Gastrocnemius medialis (tissue), 4 donors: ENCODE measurements at places on chromosomes 13 and 19. TPM values are rescaled to one million over a fixed set of nuclear protein-coding genes. Genes with fewer than 3 reads are reported as not detected.

DNA sequence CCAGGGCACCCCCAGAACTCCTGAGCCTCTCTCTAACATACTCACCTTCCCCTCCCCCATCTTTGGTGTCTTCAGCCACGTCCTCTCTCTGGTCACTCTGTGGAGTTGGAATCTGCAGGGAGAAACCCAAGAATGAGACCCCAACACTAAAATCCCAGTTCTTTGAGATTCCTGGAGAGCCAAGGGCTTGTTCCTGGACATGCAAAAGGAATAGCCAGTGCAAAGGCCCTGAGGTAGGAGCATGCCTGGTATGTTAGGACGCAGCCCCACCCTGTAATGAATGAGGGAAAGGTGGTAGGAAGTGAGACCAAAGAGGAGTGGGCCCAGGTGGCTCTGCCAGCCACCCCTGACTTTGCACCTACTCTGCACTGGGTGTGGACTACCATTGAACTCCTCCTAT, 2.4 kb upstream of the LPAR2 start:
- DNase-seq: no peak

GRCh38 chr19:57099199-57099661, 20.6 kb upstream of the USP29 start:
- DNase-seq: no peak

DNA sequence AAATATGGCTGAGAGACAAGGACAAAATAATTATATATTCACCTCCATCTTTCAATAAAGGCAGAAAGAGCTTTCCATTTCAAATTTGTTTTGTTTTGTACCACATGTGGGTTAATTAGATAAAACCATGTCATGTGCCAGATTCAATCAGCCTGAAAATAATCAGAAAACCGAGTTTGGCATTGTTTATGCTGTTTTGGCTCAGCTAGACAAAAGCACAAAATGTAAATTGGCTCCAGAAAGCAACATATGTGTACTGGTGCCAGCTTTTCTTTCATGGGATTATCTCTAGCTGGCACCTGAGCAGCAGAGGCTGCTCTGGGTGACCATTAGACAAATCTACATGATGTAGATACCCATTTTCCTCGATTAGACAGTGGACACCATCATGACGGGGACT, 9.2 kb upstream of the DNAJC15 start:
- no peak for DNase-seq

DNA sequence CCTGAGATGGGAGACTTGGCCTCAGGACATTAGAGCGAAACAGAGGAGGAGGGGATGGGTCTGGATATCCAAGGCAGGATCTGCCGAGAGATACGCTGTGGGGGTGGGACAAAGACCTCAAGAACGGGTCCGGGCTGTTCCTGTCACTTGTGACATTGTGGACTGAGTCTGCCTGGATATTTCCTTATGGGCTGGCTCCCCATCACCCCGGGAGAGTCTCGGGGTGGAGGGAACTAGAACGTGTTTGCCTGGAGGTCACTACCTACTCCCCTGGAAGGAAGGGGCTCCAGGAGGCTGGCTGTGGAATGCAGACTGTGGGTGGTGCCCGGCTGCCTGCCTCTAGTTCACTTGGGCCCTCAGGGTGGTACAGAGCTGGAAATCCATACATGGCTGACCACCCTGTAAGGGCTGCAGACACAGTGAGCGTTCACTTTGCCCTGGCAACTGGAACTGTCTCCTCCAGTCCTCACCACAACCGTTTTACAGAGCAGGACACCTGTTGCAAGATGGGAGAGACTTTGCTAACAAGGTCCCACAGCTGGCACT, 26.4 kb downstream of the DNM2 start:
- DNase-seq: no peak

DNA sequence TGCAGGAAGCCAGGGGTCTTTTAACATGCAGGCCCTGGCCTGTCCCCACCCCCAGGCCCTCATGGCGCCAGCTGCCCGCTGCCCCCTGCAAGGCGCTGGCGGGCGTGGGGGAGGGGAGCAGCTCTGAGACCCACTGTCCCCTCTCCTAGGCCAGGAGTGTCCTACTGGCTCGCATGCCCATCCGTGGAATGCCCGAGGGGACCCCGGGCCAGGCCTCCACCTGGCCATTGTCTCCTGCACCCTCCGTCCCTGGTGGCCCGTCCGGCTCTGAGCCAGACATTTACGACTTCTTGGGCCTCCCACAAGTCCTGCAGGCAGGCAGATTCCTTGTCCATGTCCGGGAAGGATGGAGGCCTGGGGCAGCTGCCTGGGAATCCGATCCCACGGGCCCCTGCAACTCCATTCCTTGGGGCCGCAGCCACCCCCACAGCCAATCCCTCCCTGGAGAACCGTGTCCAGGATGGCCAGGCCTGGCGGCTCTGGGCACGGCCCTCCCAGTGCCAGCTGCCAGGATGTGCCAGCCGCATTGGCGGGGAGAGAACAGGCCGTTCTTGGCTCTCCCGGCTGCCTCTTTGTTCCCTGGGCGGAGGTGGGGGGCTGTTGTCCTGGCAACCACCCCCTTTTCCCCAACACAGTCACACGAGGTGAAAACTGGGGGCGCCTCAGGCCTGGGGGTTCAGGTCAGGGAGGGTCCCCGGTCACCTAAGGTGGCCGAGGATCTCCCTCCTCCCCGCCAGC, 10.5 kb upstream of the PLIN3 start:
- peak; percentile 80 for DNase-seq

The CLDN10 gene
- not detected for total RNA-seq

The ZNF486 gene
- total RNA-seq: 0.15 TPM

The CEACAM16 gene
- total RNA-seq: not detected

The ERICH6B gene
- not detected for total RNA-seq

The MUC16 gene
- not detected for total RNA-seq

The GNG7 gene
- total RNA-seq: 1.1 TPM
